ENCODE measurements at places on chromosomes 11 and 22. TPM values are rescaled to one million over a fixed set of nuclear protein-coding genes. Genes with fewer than 3 reads are reported as not detected.

APOA1 gene
- total RNA-seq, result 0.17 TPM

CELSR1 gene
- total RNA-seq, result 45.6 TPM

TEAD1 gene
- 27.1 TPM for total RNA-seq

NPAS4 gene
- not detected for total RNA-seq

IL17REL gene
- total RNA-seq, result 0.17 TPM

MAJIN gene
- 0.17 TPM for total RNA-seq

DBX1 gene
- not detected for total RNA-seq

TMEM132A gene
- 99.5 TPM for total RNA-seq

CD248 gene
- 0.23 TPM for total RNA-seq

ART1 gene
- total RNA-seq, result not detected

MRGPRG gene
- not detected for total RNA-seq

C11orf42 gene
- not detected for total RNA-seq

MMP12 gene
- total RNA-seq, result not detected

FOXRED2 gene
- 8.7 TPM for total RNA-seq

PTPRCAP gene
- 1.0 TPM for total RNA-seq

OR51B4 gene
- not detected for total RNA-seq

H19 gene
- 66.4 TPM for total RNA-seq

OR51B5 gene
- not detected for total RNA-seq

SCUBE2 gene
- 3.5 TPM for total RNA-seq

SLC22A8 gene
- total RNA-seq, result not detected

OR51F2 gene
- not detected for total RNA-seq

MYH9 gene
- total RNA-seq, result 803 TPM

GAL gene
- 0.74 TPM for total RNA-seq

ME3 gene
- 37.1 TPM for total RNA-seq

MUC5AC gene
- not detected for total RNA-seq

MRGPRE gene
- not detected for total RNA-seq

PLAAT4 gene
- total RNA-seq, result 2.3 TPM

KCNK4 gene
- total RNA-seq, result not detected

KCNQ1OT1 gene
- 1.5 TPM for total RNA-seq

OR5A1 gene
- under 0.01 TPM for total RNA-seq

KRTAP5-2 gene
- total RNA-seq, result not detected
